ENCODE measurements at places on chromosomes 2 and 18.

- DNase-seq: peak; percentile 47
Measured at GRCh38 chr2:54579682-54580620, 123.8 kb downstream of the SPTBN1 start.

- DNase-seq: no peak
Measured at GRCh38 chr2:57880967-57881366, 165.6 kb upstream of the VRK2 start.

- no peak for DNase-seq
Measured at GRCh38 chr2:142868229-142868762, 9.2 kb upstream of the KYNU start.

DNA sequence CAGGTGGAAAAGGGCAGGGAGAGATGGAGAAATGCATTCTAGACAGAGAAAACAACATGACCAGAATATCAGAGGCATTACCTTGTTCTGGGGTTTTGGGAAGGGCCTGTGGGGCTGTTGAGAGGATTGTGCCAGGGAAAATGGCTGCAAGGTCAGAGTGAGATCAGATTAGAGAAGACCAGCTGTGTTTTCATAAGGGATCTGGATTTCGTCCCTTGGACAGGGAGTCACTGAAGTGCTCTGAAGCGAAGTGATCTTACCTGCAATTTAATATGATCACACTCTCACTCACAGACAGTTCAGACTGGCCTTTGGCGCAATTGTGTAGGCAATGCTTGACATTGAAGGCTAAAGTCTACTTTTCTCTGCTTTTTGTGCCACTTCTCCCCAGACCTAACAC is 20.3 kb upstream of the REG3G start:
- DNase-seq: no peak

DNA sequence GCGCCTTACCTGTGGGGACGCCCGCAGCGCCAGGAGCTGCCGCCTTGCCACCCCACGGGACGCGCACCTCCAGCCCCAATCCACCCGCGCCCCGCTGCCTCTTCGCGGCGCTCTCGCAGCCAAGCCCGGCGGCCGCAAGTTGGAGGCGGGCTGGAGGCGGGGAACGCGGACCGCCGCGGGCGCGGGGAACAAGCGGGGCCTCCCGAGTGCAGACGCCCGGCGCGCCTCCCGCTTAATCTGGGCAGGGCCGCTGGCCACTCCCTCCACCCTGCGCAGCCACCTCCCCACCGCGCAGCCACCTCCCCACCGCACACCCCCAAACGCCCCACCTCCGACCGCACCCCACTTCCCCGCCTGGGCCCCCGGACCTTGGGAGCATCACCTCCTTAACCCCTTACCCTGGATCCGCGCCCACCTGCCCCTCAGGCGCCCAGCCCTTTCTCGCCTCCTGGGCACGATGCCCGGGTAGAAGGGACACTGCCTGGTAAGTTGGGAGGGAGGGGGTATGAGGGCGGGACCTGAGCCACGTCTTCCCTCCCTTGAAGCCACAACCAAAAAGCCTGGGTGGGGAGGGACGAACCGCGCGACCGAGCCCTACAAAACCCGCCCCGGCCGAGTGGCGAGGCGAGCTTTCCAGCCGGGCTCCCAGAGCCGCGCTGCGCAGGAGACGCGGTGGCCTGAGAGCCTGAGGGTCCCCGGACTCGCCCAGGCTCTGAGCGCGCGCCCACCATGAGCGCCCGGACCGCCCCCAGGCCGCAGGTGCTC is at the start of the genes COL4A3 and COL4A4:
Gene COL4A3, plus strand, starts transcription at position 627 of the 765 bp plus-strand sequence. Its CDS starts 103 bp downstream, at position 730.
Gene COL4A4, minus strand, starts transcription at position 208 of the 765 bp plus-strand sequence. CDS start 16,722 bp downstream, outside the sequence.
- DNase-seq: no peak

- DNase-seq: no peak
Measured at GRCh38 chr2:31729065-31729439, 148.3 kb upstream of the SRD5A2 start.

DNA sequence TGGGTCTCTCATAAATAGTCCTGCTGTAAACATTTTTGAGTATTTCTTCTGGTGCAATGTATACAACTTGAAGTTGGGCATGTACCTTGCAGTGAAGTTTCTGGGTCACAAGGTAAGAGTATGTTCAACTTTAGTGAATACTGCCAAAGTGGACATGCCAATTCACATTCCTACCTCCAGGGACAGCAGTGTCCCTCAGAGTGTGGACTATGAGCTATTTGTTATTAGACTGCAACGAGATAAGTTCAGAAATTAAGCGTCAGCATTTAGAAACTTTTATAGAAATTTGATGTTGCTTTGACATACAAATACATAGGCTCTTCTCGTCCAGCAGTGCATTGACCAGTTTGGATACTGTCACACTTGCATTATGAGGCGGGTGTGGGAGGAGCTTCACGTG is 7.2 kb upstream of the ACKR3 start:
- no peak for DNase-seq

DNA sequence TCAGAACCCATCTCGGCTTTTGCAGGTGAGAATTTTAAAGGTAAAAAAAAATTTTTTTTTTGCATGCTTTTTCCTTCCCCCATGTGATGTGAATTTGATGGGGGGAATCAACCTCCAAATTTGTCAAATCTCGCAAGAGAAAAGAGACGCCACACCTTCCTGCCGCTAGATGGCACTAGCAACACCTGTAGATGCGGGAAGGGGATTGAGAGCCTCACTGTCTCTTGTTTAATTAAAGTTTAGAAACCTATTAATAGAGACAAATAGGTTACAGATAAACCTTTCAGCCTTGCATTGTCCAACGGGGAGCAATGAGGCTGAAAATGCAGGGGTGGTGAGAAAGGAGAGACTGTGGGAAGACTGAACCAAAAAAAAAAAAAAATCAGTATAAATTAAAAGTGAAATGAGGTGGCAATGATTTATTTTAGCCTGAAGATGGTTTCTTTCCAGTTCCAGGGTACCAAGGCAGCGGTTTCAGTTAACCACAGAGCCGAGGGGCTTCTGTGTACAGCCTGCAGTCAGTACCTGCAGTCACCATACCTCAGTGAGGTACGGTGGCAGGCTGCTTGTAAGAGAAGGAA is 84.6 kb downstream of the NRP2 start:
- no peak for DNase-seq

- no peak for DNase-seq
Measured at GRCh38 chr2:66024391-66024790, 410.5 kb upstream of the MEIS1 start.

GRCh38 chr2:149225446-149225845 is 104.9 kb upstream of the LYPD6 start:
- no peak for DNase-seq

DNA sequence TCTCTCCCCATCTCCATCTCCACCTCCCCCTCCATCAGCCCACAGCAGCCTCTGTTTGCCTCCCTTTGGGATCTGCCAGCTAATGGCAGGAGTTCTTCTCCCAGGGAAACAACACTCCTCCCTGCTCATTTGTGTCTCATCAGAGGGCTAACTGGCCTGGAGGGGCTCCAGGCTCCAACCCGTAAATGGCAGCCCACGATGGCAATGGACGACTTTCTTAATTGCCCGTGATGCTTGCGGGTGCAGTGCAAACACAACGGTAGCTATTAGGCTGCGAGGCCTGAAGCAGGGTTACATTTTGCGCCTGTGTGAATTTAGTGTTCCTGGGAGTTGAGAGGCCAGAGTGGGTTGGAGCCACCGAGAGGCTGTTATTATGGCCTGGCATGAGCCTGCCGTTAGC is 285.1 kb downstream of the TNS1 start:
- DNase-seq: no peak

DNA sequence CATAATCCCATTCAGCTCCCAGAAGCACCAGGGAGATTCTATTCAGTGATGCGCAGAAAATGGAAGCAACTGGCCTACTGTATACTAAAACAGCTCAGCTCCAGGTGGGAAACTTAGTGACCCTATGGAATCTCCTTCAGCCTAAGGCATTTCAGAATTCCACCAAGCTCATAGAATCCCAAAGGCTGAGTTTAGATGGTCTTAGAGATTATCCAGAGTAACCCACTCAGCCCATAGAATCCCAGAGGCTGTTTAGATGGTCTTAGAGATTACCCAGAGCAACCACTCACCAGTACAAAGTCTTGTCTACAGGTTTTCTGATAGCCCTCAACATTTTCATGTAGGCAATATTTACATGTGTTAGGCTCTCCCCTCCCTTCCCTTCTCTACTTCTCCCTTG is 232.0 kb upstream of the SLC14A2 start:
- DNase-seq: no peak

DNA sequence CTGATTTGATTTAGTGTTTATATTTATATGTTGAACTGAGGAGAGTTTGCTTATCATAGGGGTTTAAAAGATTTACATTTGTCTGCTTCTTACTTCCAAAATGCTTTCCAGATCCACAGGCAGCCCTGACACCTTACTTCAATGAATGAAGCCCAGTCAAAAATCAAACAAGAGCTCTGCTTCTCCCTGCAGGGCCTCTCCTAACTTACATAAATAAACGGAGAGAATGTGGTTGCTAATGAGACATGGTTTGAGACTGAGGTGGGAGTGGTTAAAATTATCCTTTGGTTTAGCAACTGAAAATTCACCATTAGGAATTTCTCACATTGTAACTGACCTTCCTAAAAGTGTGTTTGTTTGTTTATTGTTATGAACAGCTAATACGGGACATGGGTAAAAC is 612.3 kb upstream of the FANCL start:
- DNase-seq: no peak

DNA sequence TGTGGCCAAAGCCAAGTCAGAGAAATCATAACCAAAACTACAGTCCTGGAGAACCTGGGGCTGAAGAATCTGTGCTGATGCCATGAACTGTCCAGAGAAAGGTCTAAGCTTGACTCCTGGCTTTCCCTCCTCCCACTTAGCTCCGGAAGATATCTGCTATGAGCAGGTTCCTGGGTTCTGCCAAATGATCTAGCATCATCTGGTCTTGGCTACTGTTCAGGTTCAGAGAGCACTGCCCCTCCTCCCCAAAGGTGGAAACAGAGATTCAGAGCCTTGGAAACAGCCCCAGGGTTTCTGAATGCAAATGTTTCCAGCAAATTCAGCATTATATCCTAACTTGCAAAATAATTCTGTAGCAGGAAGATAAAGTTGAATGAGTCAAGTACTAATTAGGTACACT is 219.2 kb upstream of the SP5 start:
- DNase-seq: no peak

DNA sequence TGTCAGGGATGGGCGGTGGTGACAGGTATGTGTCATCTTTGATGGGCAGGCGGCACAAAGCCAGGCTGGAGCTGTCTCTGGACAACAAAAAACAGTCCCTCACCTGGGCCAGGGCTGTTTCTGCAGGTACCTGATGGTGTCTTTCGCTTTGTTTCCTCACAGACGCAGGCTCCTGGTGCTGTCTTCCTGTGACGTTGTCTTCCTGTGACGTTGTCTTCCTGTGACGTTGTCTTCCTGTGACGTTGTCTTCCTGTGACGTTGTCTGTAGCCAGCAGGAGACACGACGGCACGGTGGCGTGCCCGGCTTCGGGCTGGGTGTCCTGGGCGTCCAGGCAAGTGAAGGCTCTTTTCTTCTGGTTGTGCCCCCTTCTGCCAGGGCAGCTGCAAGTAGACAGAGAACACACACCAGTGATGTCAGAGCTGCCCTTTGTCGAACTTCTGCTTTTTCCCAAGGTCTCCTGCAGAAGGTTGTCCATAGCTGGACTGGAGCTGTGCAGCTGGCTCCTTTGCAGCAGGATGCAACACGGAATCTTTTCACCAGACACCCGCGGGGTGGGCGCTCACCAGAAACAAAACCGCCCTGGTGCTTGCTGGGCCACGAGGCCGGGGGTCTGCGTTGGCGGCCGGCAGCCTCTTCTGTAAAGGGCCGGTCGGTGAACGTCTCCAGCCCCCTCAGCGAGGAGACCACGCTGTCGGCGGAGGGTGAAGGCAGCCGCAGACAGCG is 21.1 kb downstream of the GPR35 start:
- DNase-seq: peak; percentile 44

DNA sequence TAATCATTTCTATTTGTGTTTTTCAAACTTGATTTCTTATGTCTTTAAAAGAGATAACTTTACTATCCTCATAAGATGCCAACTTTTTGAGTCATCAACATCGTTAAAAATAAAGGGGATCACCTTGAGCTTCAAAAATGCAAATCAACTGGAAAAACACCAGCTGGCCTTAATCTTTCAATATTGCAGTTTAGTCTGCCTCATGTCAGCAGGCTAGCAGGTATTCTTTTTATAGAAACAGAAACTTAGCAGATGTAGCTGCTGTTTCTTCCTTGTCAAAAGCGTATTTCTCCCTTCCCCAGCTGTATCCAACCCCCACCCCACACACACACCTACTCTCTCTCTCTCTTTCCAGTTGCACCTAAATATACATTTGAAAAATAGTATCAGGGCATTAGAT is 154.1 kb upstream of the ZNF804A start:
- DNase-seq: no peak

DNA sequence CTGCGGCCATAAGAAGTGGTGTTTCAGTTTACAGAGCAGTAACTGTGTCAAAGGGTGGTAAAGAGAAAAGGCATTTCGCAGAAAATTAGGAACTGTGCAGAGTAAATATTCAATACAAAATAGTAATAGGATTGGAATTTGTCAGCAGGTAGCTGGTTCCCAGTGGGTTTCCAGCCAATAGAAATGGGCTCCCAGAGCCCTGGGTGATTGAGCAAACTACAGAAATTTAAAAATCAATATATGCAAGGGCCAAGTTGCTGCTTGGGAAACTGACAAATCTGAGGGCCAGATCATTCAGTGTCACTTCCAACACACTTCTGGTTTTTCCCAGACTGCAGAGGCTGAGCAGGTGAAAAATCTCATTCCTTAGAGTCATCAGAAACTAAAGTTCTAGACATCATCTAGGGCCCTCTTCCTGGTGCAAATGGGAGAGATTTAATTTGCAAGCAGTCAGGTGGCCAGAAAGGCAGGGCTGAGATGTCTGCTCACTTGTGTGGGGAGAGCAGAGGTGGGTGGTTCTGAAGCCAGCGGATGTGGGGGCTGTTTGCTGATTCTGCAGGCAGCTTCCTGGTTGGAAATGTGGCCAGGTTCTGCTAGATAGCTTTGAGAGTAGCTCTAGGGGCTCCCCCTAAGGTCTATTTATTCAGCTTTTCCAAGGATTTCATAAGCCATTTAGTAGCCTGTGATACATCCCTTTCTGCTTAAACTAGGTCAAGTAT is 182.4 kb downstream of the NCK2 start:
- peak; percentile 17 for DNase-seq

- no peak for DNase-seq
Measured at GRCh38 chr18:76759056-76759455, 63.3 kb upstream of the ZNF236 start.

GRCh38 chr18:64419156-64419555 is 270.3 kb upstream of the LINC00305 start:
- DNase-seq: no peak

GRCh38 chr18:26262156-26262555 is 35.9 kb downstream of the TAF4B start:
- no peak for DNase-seq

DNA sequence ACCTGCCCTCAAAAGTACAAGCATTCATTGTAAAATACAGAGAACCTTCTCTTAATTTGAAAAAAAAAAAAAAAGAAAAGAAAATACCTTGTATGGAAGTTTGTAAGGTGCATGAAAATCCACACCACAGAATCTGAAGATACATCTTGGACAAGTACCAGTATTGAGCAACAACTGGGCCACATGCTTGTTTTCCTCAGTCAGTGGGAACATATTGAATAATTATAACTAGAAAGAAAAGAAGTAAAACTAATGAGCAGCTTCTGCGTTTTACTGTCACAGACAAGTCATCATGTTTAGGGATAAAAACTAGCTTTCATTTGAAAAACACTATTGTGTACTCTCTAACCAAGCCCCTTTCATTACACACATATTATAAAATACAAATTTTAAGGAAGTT is 5.8 kb upstream of the PEX13 start:
- DNase-seq: no peak
